ENCODE measurements at places on chromosomes 7 and 10.

DNA sequence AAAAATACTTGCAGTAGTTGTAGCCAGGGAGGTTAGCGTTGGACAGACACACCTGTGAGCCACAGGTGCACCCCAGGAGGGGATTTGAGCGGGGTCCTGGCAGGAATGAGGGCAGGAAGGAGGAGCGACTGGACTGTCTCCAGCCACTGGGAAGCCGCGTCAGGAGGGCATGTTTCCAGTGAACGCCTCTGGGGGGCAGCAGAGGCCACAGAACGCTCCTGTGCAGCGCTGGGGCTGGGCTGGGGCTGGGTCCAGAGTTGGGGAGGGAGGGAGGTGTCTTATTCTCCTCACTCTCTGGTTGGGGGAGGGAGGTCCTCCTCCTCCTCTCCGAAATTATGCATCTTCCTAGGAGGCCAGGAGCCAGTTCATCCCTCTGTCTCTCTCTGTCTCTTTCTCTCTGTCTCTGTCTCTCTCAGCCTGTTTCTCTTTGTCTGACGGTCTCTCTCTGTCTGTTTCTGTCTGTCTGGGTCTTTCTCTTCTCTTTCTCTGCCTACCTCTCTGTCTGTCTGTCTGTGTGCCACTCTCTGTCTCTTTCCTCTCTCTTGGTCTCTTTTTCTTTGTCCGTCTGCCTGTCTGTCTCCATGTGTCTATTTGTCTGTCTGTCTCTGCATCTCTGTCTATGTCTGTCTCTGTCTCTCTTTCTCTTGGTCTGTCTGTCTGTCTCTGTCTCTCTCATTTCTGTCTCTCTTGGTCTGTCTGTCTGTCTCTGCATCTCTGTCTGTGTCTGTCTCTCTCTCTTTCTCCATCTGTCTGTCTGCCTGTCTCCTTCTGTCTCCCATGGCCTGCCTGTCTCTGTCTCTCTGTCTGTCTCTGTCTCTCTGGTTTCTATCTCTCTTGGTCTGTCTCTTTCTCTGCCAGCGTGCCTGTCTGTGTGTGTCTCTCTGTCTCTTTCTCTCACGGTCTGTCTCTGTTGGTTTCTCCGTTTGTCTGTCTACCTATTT, 9.9 kb upstream of the PSMG3 start:
- DNase-seq = no peak

DNA sequence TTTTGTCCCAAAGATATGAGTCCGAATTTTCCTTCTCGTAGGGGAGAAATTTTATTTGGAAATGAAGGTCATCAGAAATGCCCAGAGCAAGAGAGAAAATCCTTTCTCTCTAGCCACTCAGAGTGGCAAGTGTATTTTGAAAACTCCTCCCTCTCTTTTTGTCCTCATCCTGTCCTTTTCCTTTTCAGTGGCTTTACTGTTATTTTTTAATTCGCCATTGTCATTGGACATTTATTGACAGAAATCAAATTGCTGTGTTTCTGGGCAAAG, 39.6 kb downstream of the TET1 start:
- DNase-seq = no peak

GRCh38 chr7:110944448-110944847, 146.5 kb upstream of the LRRN3 start:
- no peak for DNase-seq

GRCh38 chr10:74822101-74822500, 4.3 kb upstream of the KAT6B start:
- DNase-seq = no peak

GRCh38 chr10:129964611-129965424, 744 bp upstream of the EBF3 start:
- DNase-seq = no peak

Measured in NCI-H1048 (cell line).